ENCODE measurements at places on chromosomes 6 and 20.

GRCh38 chr6:112934433-112935327, 587.5 kb downstream of the RFPL4B start:
- DNase-seq, result no peak

DNA sequence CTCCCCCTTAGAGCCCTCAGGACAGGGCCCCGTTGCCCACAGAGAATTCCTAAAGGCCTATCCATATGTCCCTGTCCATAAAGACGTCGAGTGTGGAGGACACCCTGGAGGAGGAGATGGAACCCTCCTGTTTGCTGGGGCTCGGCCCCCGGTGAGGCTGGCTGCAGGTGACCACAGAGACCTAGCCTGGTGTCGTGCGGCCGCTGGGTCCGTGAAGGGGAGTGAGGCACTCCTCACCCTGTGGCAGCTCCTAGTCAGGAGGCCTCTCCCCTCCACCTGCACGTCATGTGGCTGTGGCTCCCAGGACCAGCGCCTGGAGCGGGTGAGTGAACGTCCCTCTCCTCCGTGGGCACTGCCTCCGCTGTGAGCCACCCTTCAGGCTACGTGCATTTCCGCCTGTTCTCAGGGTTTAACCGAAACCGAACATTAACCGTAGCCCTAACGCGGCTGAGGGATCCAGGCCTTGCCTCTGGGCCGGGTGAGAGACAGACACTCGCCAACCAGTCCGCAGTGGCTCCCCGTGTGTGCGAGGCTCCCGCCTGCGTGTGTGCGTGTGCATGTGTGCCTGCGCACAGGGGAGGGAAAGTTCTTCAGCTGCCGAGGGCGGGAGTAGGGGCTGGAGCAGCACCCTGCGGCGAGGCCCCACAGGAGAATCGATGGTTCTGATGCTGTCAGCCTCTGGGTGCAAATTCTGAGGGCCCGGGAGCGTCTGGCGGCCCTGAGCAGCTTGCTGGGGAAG, 5.9 kb upstream of the TCEA2 start:
- DNase-seq, result no peak

GRCh38 chr6:90953405-90954161, 366.7 kb upstream of the MAP3K7 start:
- DNase-seq, result no peak

DNA sequence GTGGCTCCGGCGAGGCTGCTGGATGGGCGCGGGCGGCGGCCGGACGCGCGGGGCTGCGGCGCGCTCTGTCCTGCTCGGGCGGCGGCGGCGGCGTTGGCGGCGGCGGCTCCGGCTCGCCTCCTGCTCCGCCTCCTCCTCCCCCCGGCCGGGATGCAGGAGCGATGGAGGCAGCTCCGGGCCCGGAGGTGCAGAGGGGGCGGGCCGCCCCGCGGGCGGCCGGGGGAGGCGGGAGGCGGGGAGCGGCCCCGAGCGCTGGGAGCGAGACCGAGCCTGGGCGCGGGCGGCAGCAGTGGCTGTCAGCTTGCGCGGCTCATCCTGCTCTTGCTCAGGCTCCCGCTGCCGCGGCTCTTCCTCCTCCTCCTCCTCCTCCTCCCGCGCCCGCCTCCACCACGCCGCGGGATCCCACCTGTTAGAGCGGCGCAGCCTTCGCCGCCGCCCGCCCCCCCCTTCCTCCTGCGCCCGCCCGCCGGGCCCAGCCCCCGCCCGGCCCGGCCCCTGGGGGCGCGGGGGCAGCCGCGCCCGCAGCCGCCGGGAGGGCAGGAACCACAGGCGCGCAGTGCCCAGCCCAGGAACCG, at the start of gene NOL4L:
Gene NOL4L, minus strand, starts transcription at position 323 of the 575 bp plus-strand sequence. CDS start 443 bp downstream, outside the sequence.
- no peak for DNase-seq

DNA sequence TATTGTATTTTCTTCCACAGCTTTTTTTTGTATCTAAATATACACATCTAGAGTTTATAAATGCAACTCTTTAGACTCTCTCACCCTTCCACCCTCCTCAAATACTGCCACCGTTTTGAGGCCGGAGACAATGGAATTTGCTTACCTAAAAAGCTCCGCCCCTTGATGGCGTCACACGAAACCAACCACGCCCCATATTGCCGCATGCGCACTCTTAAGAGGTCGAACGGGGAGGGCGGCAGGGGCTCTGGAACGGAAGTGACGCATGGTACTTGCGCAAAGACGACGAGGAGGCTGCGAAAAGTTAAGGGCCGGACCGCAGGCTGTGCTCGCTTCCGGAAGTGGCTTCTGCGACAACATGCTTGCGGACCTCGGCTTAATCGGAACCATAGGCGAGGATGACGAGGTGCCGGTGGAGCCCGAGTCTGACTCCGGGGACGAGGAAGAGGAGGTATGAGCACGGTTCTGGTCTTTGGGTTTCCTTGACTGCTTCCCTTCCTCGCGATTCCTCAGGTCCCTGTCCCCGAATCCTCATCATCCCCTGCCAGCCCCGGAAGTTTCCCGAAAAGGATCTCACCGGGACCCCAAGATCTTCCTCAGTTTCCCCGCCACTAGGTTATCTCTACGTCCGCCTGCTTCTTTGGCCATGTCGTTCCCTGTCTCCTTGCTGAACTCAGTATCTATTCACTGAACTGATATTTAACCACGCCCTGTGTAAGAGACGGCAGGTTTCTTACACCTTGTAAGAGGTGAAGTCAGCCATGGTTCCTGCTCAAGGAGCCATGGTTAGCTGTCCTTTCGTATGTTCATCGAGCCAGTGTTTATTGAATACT, at the start of gene DDX27:
Gene DDX27, plus strand, starts transcription at position 326 of the 833 bp plus-strand sequence. Its CDS starts 33 bp downstream, at position 359.
- DNase-seq, result peak; percentile 99

DNA sequence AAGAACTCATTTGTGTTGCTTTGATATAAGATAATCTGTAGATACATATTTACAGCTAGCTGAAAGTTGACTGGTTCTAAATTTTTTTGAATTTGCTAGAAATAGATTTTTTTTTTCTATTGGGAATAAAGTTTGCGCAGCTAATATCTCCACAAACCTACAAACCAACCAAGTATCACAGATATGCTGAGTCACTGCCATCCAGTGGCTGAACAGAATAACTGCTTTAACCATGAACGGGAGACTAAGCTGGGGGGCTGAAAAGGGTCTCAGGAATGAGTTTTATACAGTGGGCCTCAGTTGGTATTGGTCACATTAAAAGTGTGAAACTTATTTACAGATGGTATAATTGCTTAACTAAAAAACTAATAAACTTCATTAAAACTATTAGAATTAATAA, 326.7 kb upstream of the CNR1 start:
- DNase-seq, result no peak

DNA sequence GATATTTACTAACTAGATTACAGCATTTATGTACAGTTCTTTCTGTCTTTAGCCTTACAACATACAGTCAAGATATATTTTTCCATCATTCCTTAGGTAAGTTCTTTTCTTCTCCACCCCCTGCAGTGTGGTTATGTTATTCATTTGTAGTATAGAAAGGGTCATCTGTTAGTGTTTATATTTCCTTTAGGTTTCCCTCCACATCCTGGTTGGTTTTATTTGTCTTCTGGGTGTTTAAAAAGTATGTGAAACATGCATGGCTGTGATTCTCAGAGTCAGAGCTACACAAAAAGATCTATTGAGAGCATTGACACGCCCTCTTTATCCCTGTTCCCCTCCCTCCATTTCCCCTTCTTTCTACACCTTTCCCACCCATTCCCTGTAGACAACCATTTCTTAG, 20.1 kb downstream of the DHX35 start:
- DNase-seq, result no peak

GRCh38 chr20:17593902-17594301, 24.0 kb downstream of the DSTN start:
- no peak for DNase-seq

DNA sequence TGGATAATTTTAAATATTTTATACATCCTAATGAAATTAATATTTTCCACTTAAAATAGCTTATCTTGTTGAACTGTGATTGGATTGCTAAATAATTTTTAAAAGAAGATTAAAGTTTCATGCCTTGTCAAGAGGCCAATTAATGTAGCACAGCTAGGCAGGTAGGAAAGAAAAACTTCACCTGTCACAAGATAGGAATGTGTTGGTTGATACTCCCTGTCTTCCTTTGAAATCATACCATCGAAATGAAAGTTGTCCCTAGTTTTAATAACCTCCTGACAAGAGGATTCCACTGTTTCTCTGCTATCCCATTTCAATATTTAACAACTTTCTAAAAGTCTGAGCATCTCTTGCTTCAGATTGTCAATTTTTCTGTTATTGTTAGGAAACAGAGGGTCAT, 80.8 kb downstream of the BMP6 start:
- DNase-seq, result no peak

DNA sequence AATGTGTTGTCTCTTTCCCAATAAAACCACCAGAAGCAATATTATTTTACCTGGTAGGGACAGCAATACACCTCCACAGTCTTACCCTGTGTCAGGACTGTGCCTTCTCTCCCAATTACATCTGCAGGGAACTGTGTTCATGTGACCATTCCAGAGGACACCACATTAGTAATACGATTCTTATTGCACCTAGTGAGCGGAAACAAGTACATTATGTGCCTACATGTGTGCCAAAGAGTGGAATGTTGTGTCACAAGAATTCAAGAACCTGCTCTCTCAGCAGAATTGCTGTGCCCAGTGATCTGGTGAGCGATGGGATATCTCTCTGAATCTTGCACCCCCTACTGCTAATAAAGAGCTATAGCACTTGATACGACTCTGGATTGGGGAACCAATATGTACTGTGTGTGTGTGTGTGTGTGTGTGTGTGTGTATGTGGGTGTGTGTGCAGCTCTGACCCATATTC, 57.4 kb upstream of the FOXC1 start:
- no peak for DNase-seq

DNA sequence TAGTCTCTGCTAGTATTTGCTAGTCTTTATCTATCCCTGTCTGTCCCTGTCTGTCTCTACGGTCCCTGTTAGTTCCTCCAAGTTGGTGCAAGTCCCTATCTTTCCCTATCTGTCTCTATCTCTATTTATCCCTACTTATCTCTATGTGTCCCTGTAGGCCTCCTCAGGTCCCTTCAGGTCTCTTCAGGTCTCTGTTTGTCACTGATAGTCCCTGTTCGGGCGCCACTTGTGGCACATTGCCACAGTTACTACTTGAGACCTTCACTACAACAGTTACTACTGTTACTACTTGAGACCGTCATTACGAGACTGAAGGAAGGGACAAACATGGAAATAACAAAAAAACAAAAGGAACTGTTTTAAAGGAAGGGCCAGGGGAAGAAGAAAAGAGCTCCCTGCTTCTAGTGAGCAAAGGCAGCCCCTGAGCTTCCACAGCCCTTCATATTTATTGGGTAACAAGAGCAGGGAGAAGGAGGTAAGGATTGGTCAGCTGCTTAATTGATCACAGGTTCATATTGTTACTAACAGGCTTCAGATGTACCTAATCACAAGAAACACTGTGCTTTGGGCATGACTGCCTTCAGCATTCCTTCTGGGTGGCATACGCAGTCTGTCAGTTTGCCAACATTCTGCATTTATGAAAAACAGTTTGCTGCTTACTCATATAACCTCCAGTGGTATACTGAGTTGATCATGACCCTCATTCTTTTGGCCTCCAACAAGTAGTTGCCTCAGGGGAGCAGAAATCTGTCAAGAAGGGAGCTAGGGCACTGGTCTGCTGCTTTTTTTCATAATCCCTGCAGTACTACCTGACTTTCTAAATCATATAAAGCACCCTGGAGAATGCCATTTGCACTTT, 8.4 kb downstream of the EPB41L2 start:
- DNase-seq, result no peak

DNA sequence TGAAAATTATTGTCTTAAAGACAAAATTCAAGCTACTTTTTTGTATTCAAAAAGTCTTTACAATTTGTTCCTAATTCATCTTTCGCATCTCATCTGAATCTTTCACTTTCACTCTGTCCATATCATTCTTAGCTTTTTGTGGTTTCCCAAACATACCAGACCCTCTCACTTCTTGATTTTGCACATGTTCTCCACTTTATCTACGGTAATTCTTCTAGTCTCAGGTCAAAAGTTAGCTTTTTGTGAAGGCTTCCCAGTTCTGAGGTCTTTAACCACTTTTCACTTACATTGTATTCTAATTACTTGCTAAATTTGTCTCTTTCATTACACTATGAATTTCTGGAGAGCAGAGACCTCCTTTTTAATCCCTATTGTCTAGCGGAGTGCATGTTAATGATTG, 34.6 kb upstream of the EPHA7 start:
- DNase-seq, result no peak

- DNase-seq, result no peak
Observed at GRCh38 chr6:166512567-166512966, 73.9 kb downstream of the RAMACL start.

DNA sequence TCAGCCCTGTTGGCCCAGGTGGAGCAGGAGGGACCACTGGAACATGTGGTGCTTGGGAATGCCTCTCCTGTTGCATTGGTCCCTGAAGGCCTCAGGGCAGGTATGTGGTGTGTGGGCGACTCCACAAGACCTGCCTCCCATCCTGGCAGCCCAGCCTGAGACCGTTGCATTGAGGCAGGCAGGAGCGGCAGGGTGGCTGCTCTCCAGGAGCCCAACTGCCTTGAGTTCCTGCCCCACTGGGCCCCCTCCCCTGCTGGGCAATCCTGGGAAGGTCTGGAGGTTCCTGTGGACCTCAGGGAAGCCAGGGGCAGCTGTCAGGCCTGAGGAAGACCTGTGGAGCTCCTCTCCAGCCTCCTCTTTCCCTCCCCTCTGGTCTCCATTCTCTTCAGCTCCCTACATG, 19.8 kb downstream of the MAVS start:
- DNase-seq, result peak; percentile 59

GRCh38 chr6:110002676-110003075, 24.6 kb downstream of the GPR6 start:
- no peak for DNase-seq

DNA sequence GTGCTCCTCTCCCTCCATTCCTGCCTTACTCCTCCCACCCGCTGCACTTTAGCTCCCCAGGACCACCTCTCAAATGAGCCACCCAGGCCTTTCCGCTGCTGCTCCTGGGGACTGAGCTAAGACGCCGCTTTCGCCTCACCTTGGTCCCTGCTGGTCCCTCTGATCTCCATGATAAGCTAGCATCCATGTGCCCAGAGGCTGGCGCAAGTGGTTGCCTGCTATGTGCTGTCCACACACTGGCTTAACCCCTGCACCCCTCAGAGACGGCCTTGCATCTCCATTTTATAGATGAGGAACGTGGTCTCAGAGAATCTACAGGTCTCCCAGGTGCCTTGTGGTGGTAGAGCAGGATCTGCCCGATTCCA, 160.1 kb upstream of the PMEPA1 start:
- no peak for DNase-seq

GRCh38 chr6:37582306-37582705, 82.6 kb upstream of the CCDC167 start:
- DNase-seq, result no peak

DNA sequence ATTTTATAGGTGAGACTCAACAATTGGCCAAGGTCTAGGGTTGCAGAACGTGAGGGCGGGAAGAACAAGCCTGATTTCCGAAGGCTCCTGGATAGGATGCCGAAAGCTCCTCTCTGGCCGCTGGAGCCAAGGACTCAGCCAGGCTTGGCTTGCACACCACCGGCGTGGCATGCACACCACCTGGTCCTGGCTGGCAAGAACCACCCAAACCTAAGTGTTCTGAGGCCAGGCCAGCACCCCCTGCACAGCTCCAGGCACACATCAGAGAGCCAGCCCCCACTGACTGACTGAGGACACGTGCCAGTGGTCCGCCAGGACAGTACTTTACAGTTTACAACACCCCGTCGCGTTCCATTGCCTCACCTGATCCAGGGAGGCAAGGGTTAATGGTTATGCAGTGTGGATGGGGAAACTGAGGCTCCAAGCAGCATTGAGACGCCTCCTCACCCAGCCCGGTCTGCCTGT, 414 bp downstream of the TGM2 start:
- no peak for DNase-seq

- DNase-seq, result no peak
Observed at GRCh38 chr6:470051-470900, 78.7 kb downstream of the IRF4 start.

GRCh38 chr20:31679357-31680285, 41.9 kb downstream of the COX4I2 start:
- DNase-seq, result no peak

GRCh38 chr6:4593951-4594350, 182.3 kb upstream of the CDYL start:
- DNase-seq, result no peak
